ENCODE measurements at places on chromosomes 16 and 17.

- DNase-seq: no peak
These were observed 61.6 kb downstream of the MRTFB start for GRCh38 chr16:14132696-14133048.

DNA sequence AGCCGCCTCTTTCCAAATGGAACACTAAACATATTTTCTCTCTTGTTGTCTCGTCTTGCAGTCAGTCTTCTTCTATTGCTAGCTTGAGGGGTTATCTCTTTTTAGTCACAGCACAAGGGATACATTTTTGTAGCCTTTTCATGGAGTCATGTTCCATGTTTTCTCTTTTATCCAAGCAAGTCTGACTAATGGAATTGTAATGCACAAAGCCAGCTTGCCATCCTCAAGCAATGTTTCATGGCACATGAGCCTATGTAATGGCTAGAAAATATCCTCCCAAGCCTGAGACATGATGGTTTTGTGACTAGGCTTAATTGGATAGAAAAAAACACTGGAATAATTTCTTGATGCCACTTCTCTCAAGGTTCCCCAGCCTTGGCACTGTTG is 414.6 kb upstream of the GOT2 start:
- DNase-seq: no peak

GRCh38 chr17:2384439-2385127 is 16.3 kb downstream of the MNT start:
- no peak for DNase-seq

- DNase-seq: no peak
These were observed 282.9 kb downstream of the BCAS3 start for GRCh38 chr17:60960398-60961065.

- DNase-seq: no peak
These were observed 19.0 kb upstream of the OSGIN1 start for GRCh38 chr16:83933885-83934683.

- no peak for DNase-seq
These were observed 107.3 kb downstream of the CCT6B start for GRCh38 chr17:34853924-34854323.

GRCh38 chr17:77948690-77949114 is 9.8 kb upstream of the TNRC6C start:
- peak; percentile 49 for DNase-seq

DNA sequence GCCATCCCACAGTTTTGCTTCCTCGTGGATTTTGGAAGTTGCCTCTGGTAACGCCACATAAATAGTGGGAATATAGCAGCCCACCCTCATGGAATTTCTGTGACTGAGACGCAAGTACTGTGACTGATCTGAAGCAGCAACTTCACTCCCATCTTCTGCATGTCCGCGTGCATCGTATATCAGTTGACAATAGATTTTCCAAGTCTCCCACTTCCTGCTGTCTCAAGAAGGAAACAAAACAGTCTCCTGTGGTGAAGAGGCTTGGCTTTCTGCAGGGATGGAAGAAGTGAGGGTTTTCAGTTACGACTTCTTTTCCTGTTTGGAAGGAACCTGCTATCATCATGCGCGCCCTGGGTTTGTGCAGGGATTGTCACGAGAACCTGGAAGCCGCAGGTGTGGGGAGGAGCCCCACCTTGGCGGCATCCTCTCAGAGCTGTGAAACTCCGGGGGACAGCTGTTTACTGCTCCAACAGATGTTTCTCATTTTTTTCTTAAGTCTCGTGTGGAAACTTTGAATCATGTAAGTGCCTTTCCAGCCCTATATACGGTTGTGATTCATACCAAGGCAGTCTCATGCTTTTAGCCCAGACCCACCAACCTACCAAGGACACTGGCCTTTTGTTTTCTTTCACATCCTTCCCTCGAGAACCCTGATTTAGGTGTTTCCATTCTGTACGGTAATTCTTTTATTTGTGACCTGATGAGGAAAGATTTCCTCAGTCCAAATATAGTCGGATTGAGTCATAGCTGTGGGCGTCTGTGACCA is 57.5 kb downstream of the WIPI1 start:
- no peak for DNase-seq

- DNase-seq: no peak
These were observed 5.7 kb upstream of the KRT13 start for GRCh38 chr17:41511116-41511515.

- no peak for DNase-seq
These were observed 55.7 kb downstream of the CENPV start for GRCh38 chr17:16297367-16298139.

DNA sequence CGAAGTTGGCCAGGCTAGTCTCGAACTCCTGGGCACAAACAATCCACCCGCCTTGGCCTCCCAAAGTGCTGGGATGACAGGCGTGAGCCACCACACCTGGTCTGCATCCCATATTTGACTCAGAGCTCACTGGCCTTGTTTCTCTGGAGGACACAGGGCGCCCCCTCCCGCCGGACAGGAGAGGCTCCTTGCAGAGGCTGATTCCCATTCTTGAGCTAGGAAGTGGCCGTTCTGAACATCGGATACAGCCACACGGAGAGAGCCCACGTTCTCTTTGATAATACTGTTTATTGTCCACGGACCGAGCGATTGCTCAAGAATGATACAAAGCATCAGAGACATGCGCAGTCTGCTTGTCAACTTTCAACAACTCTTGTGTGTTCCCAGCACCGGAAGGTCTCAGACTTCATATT is 12.1 kb upstream of the USP36 start:
- DNase-seq: no peak

GRCh38 chr16:28290859-28291254 is 1.5 kb upstream of the SBK1 start:
- DNase-seq: no peak

DNA sequence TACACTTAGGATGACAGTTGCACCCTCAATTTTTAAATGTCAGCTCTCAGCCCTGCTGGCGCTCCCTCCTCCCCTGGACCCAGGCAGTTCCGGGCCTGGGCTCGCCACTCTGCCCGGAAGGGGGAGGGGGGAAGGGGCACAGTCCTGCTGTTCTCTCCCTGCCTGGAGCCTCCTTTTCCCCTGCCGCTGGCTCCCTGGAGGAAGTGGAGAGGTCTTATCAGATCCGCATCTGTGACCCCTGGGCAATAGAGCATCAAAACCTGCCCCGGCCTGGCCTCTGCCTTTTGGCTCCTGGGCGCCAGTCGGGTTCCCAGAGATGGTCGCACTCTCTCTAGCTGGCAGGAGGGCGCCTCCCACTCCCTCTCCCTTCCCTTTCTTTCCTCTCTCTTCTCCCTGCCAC is 149.3 kb downstream of the IRF8 start:
- no peak for DNase-seq

DNA sequence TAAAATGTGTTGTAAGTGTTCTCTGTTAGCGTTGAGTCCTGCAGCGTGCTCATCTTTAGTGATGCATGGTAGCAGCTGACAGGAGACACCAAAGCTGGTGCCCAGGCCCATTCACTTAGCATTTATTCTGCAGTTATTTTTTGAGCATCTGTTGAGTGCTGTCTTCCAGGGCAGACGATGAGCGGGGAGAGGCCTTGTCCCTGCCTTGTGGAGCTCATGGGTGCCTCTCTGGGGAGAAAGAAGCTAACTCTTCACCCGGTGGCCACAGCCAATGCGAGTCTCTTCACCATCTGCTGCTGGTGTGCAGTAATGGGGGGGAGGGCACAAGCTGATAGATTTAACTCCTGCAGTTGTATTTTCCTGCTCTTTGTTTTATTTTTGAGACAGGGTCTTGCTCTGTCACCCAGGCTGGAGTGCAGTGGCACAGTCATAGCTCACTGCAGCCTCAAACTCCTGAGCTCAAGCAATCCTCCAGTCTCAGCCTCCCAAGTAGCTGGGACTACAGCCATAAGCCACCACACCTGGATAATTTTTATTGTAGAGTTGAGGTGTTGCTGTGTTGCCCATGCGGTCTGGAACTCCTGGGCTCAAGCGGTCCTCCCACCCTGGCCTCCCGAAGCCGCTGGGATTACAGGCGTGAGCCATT is 30.5 kb downstream of the GPT2 start:
- DNase-seq: no peak

GRCh38 chr16:49369651-49370611 is 3.7 kb upstream of the C16orf78 start:
- no peak for DNase-seq

DNA sequence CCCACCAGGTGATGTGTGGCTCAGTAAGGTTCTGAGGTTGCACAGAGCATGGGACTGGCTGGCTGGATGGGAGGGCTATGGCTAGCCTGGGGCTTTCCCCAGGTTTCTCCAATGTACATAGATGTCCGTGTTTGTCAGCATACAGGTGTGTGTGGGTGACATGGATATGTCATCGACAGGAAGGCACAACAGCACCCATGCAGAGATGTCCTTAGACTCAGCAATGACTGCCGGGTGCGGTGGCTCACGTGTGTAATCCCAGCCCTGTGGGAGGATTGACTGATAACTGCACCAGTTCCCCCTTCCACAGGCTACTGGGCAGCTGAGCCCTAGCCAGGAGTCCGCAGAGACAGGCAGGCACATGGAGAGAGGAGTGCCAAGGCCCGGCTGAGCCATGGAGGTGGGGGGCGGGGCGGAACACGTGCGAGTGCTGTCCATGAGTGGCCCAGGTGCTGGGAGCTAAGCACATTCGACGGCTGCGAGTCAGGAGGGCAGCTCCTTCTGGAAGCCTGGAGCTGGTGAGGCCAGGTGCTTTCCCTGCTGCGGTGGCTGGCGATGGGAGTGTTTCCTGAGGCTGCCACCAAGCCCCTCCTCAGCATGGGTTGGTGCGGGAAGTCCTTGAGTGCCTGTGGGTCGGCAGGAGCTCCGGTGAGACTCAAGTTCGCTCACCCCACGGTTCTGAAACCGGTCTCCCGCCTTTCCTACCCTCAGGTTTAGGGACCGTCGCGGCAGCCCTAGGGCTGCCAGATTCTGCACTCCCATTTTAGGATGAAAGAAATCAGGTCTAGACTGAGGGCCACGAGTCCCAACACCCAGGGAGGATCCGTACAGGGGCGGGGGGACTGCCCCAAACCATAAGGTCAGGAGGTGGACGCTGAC is 858 bp upstream of the ASPSCR1 start:
- DNase-seq: peak; percentile 83

DNA sequence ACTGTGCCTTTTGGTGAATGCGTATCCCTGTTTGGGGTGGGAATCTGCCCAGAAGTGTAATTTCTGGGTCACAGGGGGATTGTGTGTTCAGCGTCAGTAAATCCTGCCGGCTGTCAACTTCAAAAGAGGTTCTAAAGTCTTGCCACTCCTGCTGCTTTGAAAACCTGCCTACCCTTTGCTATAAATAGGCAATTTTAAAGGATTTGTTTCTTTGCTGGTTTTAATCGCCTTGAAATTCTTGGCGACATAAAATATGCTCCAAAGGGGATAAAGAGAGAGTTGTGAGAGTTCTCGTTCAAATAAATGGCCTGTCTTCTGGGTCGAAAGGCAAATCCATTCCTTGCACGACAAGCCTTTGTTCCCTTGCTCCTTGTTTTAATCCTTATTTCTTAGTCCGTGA is 143.4 kb downstream of the IRF8 start:
- DNase-seq: no peak

GRCh38 chr16:56337131-56337857 is 88.1 kb downstream of the AMFR start:
- no peak for DNase-seq

DNA sequence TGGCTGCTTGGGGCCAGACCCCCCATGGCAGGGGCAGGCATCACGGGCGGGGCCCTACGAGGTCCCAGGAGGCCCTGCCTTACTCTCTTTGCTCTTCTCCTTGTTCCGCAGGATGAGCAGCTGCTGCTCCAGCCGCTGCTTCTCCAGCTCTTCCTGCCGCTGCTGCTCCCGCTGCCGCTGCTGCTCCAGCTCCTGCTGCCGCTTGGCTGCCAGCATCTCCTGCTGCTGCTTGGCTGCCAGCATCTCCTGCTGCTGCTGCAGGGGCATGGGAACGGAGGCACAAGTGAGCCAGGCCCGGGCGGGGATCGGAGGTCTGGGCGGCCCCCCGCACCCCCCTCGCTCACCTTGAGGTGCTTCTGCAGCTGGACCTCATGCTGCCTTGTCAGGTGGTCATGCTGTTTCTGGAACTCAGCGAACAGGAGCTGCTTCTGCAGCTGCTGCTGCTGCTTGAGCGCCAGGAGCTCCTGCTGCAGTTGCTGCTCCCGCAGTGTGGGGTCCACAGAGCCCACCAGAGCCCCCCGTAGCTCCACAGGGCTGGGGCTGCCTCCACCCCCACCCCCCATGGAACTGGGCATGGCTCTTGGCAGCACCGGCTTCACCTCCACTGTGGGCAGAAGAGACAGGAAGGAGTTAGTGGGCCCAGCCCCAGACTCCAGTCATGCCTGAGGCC is 22.8 kb downstream of the G6PC3 start:
- DNase-seq: no peak

- no peak for DNase-seq
These were observed 43.8 kb downstream of the LAT start for GRCh38 chr16:29028457-29029167.

GRCh38 chr16:11098601-11099390 is 154.4 kb downstream of the CLEC16A start:
- no peak for DNase-seq

GRCh38 chr17:8338753-8339140 is 893 bp upstream of the ODF4 start:
- DNase-seq: no peak

- DNase-seq: no peak
These were observed 46.5 kb downstream of the ARHGAP27 start for GRCh38 chr17:45386178-45386577.

- DNase-seq: no peak
These were observed 21.6 kb upstream of the CLEC18C start for GRCh38 chr16:70151941-70152509.

DNA sequence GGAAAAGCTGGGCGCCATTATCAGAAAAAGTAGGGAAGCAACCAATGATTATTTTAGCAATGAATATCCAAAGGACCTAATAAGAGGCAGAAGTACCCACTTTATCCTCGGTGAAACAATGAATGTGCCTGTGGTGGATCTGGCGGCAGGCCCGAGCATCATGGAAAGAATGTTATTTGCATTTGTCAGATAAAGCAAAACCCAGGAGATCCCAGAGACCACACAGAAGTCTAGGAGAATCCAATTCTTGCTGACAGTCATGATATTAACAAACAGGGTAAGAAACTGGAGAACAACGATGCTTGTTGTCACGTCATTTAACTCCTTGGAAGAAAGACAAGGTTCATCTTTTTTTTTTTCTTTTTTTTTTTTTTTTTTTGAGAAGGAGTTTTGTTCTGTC is 12.0 kb upstream of the TNRC6A start:
- no peak for DNase-seq

GRCh38 chr16:85514295-85514597 is 98.9 kb upstream of the GSE1 start:
- DNase-seq: no peak

GRCh38 chr17:39231091-39231561 is 5.4 kb upstream of the STAC2 start:
- DNase-seq: no peak
